Panc1 (cell line): ENCODE measurements at places on chromosomes 4 and X.

DNA sequence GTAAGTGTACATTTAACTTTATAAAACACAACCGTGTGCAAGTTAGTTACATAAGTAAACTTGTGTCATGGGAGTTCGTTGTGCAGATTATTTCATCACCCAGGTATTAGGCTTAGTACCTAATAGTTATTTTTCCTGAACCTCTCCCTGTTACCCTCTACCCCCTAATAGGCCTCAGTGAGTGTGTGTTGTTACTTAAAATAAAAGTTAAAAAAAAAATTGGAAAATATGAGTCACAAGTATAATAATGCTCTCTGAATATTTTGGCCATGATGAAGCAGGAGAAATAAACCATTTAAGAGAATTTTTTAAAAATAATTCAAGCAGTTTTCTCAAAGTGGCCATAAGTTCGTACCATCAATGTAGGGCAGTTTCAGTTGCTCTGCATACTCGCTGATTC is 105.1 kb upstream of the GRID2 start:
- no peak for DNase-seq

GRCh38 chrX:45735571-45735970 is 534.9 kb upstream of the DIPK2B start:
- DNase-seq, result no peak

GRCh38 chr4:173119818-173120217 is 48.8 kb upstream of the GALNT7 start:
- no peak for DNase-seq

DNA sequence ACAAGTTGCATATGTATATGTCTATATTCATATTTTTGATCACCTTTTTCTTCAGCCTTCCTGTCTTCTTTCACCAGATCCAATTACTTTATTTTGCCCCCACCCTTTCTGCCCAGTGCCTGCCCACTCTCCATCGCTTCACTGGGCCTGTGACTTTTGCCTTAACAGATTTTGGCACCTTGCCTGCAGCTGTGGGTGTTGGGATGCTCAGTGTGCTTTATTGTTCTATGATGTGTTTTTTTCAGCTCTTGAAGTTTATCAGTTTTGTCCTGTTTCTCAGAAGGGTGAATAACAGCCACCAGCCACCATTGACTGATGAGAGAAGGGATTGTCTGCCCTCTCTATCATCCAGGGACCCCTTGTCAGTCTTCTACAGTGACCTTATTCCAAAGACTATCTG is 77.2 kb upstream of the GALNT7 start:
- no peak for DNase-seq

DNA sequence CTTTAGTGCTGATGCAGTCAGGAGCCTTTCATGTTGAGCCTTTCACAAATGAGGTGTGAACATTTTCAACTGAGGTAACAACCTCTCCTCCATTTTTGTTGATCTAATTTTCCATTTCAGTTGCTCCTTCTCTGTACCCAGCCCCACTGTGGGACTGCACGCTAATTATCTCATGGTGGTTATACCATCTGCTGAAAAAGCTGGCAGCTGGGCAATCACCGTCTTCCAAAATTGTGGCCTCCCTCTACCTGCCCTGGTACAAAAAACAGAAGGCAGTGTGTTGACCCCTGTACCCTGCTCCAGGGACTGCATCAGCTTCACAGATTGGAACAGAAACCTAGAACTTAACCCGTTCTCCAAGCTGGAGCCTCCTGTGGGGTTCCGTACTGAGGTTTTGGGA is 72.4 kb upstream of the LONRF3 start:
- no peak for DNase-seq

GRCh38 chr4:182843808-182844325 is 73.3 kb downstream of the DCTD start:
- no peak for DNase-seq

GRCh38 chr4:79854856-79855502 is 218.1 kb downstream of the ANTXR2 start:
- no peak for DNase-seq

- DNase-seq, result no peak
Observed at GRCh38 chr4:109588176-109588575, 28.1 kb downstream of the MCUB start.

- no peak for DNase-seq
Observed at GRCh38 chr4:14812101-14812500, 190.2 kb upstream of the CPEB2 start.

GRCh38 chr4:7661846-7662506 is 227.2 kb upstream of the PSAPL1 start:
- DNase-seq, result no peak

DNA sequence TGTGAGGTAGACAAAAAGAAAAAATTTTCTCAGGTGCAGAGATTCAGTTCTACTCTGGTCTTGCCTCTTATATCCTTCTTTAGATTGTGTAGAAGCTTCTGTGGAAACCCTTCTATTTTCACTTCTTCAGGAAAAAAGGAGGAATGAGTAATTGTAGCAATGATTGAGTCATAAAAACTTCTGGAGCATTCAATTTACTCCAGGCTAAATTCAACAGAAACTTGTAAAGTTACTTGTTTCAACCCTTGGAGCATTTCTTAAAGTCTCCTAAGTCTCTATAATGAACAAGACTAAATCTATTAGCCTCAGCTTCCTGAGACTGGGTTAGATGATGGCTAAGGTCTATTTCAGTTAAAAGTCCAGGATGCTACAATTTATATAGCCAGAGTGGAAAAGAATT is 29.9 kb downstream of the BOD1L1 start:
- DNase-seq, result no peak
